ENCODE measurements at places on chromosomes 4 and X.

DNA sequence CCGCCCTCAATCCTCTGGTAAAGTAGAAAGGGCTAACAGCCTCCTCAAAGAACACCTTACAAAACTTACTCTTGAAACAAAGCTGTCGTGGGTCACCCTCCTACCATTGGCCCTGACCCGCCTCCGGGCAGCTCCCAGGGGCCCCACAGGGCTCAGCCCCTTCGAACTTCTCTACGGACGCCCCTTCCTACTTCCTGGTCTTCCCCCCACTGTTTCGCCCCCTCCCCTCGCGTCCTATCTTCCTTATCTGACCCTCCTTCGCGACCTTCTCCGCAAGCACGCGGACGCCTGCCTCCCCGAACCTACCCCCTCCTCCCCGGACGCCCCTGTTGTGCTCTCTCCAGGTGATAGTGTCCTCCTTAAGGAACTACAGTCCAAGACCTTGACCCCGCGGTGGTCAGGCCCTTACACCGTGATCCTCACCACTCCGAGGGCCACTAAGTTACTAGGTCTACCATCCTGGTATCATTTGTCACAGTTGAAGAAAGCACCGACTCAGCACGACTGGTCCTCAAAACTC, 963.1 kb downstream of the RPA4 start:
- no peak for DNase-seq

- no peak for DNase-seq
These were observed 65.6 kb downstream of the OR13H1 start for GRCh38 chrX:131609480-131609879.

- DNase-seq, result no peak
These were observed 649 bp upstream of the ARAF start for GRCh38 chrX:47560179-47560933.

GRCh38 chr4:165972747-165973146, 99.7 kb downstream of the TLL1 start:
- DNase-seq, result no peak

Data from retina (tissue), 1 donor.